Ascending aorta (tissue), 2 donors: ENCODE measurements at places on chromosomes 7 and 10.

DNA sequence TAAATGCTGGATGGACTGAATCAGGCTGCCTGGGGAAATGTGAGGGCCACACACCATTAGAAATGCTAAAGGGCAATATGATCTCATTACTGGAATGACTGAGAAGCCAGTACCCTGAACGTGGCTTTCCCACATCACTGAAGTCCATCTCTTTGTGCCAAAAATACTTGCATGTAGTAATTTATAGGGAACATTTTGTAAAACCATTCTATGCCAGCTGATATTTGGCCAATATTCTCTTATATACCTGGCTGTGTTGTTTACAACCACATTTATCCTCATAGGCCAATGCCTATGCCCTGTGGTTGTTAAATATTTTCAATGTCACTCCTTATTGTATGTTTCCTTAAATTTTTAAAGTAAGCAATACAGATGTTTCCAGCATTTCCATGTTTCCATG, 111.6 kb downstream of the C10orf90 start:
- DNase-seq, result no peak

GRCh38 chr10:34751272-34751671, 63.8 kb downstream of the PARD3 start:
- DNase-seq, result no peak

DNA sequence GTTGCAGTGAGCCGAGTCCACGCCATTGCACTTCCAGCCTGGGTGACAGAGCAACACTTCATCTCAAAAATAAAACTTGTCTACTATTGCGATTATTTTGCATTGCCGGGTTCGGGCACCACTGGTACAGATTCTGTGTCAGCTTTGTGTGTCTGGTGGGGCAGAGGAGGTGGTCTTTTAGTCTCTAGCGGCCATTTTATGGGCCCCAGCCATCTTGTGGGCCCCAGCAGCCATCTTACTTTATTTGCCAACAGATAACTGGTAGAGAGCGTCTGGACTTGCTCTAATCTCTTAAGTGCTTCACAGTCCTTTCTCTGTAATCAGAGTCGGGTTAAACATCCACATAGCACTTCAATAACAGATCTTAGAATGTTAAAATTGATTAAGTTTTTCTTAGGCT, 4.9 kb downstream of the BUD23 start:
- DNase-seq, result no peak

GRCh38 chr10:48523820-48524758, 80.8 kb downstream of the ARHGAP22 start:
- no peak for DNase-seq

- no peak for DNase-seq
Measured at GRCh38 chr10:24483701-24484100, 240.0 kb downstream of the ARHGAP21 start.

- no peak for DNase-seq
Measured at GRCh38 chr7:981793-982510, 1.0 kb upstream of the CYP2W1 start.

DNA sequence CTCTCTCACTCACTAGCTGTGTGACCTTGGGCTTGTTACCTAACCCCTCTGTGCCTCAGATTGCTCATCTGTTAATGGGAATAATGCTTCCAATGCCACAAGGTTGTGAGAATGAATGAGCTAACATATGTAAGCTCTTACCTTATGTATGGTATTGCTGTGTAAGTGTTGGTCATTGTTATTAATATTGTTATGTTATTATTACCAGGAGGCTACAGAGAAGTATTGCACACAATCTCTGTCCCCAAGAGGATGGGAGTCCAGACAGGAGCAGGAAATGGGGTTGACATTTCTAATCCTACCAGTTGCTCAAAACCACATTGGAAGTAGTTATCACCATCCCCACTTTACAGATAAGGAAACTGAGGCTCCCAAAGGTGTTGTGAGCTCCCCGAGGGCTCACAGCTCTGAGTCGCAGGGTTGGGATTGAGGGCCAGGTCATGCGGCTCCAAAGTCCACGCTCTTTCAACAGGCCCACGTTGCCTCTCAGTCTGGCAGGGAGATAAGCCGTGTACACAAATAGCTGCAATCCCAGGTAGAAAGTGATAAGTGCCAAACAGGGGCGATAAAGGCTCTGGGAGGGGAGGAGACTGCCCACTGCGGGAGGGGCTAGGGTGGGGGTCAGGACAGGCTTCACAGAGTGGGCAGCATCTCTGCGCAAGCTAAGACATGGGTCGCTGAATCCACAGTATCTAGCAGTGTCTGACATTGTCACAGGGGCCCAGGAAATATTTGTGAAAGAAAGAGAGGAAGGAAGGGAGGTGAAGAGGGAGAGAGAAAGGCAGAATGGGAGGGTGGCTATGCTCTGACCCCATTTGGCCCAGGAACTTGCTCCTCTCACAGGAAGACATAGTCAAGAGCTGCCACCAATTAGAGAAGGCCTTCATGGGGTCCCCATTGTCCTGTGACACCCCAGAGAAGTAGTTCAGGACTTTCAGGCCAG, 9.6 kb upstream of the ZMIZ1 start:
- DNase-seq, result no peak

DNA sequence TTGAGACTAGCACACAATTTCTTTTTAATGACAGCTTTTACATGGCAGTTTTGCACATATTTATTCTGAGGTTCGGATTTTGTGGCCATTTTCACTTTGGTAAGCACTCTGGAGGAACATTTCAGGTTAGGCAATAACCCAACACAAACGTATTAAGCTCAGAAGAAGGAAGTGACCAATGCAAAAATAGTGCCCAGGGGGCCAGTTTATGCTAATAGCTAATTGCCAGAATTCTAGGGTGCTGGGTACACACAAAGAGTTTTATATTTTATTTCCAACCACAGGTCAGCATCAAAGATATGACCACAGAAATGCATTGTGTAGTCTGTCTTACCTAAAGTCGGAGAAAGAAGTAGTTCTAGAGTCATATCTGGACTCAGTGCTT, 8.4 kb upstream of the AGR2 start:
- DNase-seq, result no peak

DNA sequence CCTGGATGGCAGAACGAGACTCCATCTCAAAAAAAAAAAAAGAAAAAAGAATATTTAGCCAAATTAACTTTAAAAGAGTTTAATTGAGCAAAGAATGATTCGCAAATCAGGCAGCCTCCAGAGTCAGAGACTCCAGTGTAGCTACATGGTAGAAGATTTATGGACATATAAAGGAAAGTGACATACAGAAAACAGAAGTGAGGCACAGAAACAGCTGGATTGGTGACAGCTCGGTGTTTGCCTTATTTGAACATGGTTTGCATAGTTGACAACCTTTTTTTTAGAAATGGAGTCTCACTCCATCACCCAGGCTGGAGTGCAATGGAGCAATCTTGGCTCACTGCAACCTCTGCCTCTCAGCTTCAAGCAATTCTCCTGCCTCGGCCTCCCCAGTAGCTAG, 35.2 kb upstream of the TNS3 start:
- no peak for DNase-seq

GRCh38 chr7:5424749-5425506, 1.3 kb upstream of the TNRC18 start:
- peak; percentile 82 for DNase-seq

GRCh38 chr7:69700331-69700730, 102.1 kb downstream of the AUTS2 start:
- no peak for DNase-seq

GRCh38 chr7:18320422-18320821, 175.1 kb upstream of the HDAC9 start:
- no peak for DNase-seq

DNA sequence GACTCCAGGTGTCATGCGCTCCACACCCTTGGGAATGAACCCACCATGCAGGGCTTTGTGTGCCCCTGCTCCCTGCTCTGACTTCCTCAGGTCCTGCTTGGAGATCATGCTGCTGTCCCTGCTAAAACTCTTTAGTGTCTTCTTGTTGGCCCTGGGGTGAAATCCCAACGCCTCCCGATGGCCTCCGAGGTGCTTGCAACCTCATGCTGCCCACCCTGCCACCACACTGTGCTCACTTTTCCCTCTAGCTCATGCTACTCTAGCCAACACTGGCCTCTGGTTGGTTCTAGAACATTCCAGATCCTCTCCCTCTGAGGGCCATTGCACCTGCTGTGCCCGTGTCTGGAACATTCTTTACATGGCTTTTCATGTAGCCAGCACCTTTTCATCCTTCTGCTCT, 227.7 kb downstream of the ADAM12 start:
- DNase-seq, result no peak
